Uterine smooth muscle cell (primary cell): ENCODE measurements at places on chromosomes 1 and 21. TPM values are rescaled to one million over a fixed set of nuclear protein-coding genes. Genes with fewer than 3 reads are reported as not detected.

Gene IL10
- total RNA-seq, result not detected in 2 replicates

Gene HTR6
- under 0.01 TPM in 1 of 2 replicates, not detected in the other for total RNA-seq

Gene SLC44A5
- total RNA-seq, result 0.22 and 0.25 TPM in 2 replicates

Gene ADAMTS1
- 144 and 170 TPM in 2 replicates for total RNA-seq

Gene CNN3
- 266 and 337 TPM in 2 replicates for total RNA-seq

Gene RASSF5
- 0.11 and 0.50 TPM in 2 replicates for total RNA-seq

Gene GMEB1
- 7.4 and 10.7 TPM in 2 replicates for total RNA-seq

Gene CFHR2
- not detected in 2 replicates for total RNA-seq

Gene STPG1
- total RNA-seq, result 4.6 and 7.0 TPM in 2 replicates

Gene KCNH1
- 0.22 and 2.4 TPM in 2 replicates for total RNA-seq

Gene S100A1
- not detected in 2 replicates for total RNA-seq

Gene TBX19
- total RNA-seq, result 0.33 and 1.1 TPM in 2 replicates

Gene HNRNPR
- total RNA-seq, result 76.5 and 130 TPM in 2 replicates

Gene P3H1
- total RNA-seq, result 94.4 and 146 TPM in 2 replicates

Gene MX1
- 9.9 and 19.6 TPM in 2 replicates for total RNA-seq

Gene THEM5
- total RNA-seq, result not detected in 2 replicates

Gene KDM5B
- total RNA-seq, result 70.7 and 96.7 TPM in 2 replicates

Gene CAMK1G
- 8.4 and 14.6 TPM in 2 replicates for total RNA-seq

Gene RHOU
- total RNA-seq, result 2.1 and 2.4 TPM in 2 replicates

Gene PRSS38
- total RNA-seq, result not detected in 2 replicates

Gene KAZN
- total RNA-seq, result 1.7 and 3.6 TPM in 2 replicates

Gene FAM43B
- total RNA-seq, result under 0.01 TPM in 2 replicates

Gene CAMSAP2
- 32.3 and 36.6 TPM in 2 replicates for total RNA-seq

Gene ERG
- 0.11 and 0.37 TPM in 2 replicates for total RNA-seq

Gene LCE1B
- total RNA-seq, result not detected in 2 replicates

Gene APOBEC4
- not detected in 2 replicates for total RNA-seq

Gene KRTAP19-3
- total RNA-seq, result not detected in 2 replicates

Gene YARS1
- 234 and 277 TPM in 2 replicates for total RNA-seq

Gene C1QTNF12
- total RNA-seq, result 1.1 and 2.0 TPM in 2 replicates

Gene FCRL1
- not detected in 2 replicates for total RNA-seq

Gene GPR37L1
- total RNA-seq, result not detected in 2 replicates

Gene MYOG
- not detected in 2 replicates for total RNA-seq

Gene LCE1F
- total RNA-seq, result 0.62 TPM in 1 of 2 replicates, not detected in the other

Gene NEGR1
- total RNA-seq, result 15.8 and 22.5 TPM in 2 replicates

Gene TRIM45
- 5.4 and 6.3 TPM in 2 replicates for total RNA-seq

Gene LCE1E
- not detected in 2 replicates for total RNA-seq

Gene LRIG2
- total RNA-seq, result 13.7 and 15.2 TPM in 2 replicates

Gene HES4
- 2.0 and 3.7 TPM in 2 replicates for total RNA-seq

Gene SH3BGR
- total RNA-seq, result 1.00 and 2.4 TPM in 2 replicates

Gene OR2M4
- not detected in 2 replicates for total RNA-seq

Gene CLCA4
- total RNA-seq, result not detected in 2 replicates

Gene FAAH
- 1.00 and 1.7 TPM in 2 replicates for total RNA-seq

Gene ATP8B2
- 159 and 234 TPM in 2 replicates for total RNA-seq

Gene TMEM52
- 0.11 and 0.25 TPM in 2 replicates for total RNA-seq

Gene FCN3
- total RNA-seq, result not detected in 2 replicates

Gene KLHDC8A
- not detected in 2 replicates for total RNA-seq

Gene NUDT4B
- total RNA-seq, result 6.9 and 11.2 TPM in 2 replicates
